ENCODE measurements at places on chromosomes 5 and 9.
A peak's percentile ranks its signal among the peaks of the same experiment; 100 is the strongest.

- no peak for DNase-seq
Measured at GRCh38 chr5:10600626-10601245, 36.9 kb downstream of the ANKRD33B start.

DNA sequence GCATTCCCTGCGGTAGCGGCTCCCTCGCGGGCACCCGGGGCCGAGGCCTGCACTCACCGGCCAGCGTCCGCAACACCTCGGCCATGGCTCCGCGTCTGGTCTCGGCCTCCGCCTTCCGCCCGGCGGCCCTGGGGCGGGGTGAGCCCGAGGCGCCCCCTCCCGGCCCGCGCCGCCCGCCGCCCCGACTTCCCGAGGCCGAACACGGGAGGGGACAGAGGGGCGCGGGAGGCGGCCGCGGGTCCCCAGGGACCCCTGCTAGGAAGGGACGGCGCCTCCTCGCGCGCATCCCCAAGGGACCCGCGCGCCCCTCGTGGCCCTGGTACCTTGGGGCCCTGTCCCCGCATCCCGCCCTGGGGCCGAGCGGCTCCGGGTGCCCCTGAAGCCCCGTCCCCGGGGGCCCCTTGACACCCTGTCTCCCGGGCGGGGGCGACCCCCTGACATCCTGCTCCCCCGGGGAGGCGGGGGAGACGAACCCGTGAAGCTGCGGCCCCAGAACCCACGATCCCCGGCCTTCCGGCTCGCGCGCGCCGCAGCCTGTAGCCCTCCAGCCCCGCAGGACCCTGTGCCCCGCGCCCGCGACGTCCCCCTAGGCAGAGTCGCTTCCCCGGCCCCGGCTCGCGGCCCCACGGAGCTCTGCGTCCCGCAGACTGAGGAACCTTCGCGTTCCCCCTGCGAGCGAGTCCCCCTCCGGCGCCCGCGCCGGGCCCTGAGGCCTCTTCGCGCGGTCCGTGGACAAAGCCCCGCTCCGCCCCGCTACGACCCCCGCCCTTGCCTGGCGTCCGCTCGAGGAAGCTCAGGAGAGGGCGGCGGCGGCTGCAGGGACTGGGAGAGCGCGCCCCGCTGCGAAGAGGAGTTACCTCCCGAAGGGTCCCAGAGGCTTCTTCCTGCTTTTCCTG lies at the start of gene ABO:
ABO (minus strand) TSS at position 97 of the 896 bp plus-strand sequence.
- no peak for DNase-seq

DNA sequence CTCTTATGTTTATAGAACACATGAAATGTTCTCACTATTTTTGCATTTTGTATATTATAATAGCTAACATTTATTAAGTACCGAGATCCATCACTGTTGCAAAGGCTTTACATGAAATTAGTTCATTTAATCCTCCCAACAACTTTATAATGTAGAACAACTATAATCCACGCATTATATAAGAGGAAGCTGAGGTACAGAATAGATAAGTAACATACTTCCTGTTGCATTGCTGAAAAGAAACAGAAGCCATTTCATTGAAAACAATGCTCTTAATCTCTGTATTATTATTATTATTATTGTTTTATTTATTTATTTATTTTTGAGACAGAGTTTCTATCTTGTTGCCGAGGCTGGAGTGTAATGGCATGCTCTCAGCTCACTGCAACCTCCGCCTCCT lies 7.9 kb upstream of the INSYN2B start:
- DNase-seq = no peak

DNA sequence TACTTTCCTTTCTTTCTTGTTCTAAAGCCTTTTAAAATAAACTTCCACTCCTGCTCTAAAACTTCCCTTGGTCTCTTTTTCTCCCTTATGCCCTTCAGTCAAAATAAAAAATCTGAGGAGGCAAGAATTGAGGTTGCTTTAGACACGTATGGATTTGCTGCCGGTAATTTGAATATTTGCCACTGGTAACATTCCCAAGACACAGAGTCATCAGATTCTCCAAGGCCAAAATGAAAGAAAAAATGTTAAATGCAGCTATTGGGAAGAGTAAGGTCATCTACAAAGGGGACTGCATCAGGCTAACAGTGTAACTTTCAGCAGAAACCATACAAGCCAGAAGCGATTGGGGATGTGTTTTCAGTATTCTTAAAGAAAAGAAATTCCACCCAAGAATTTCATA lies 311.1 kb downstream of the CDH18 start:
- no peak for DNase-seq

DNA sequence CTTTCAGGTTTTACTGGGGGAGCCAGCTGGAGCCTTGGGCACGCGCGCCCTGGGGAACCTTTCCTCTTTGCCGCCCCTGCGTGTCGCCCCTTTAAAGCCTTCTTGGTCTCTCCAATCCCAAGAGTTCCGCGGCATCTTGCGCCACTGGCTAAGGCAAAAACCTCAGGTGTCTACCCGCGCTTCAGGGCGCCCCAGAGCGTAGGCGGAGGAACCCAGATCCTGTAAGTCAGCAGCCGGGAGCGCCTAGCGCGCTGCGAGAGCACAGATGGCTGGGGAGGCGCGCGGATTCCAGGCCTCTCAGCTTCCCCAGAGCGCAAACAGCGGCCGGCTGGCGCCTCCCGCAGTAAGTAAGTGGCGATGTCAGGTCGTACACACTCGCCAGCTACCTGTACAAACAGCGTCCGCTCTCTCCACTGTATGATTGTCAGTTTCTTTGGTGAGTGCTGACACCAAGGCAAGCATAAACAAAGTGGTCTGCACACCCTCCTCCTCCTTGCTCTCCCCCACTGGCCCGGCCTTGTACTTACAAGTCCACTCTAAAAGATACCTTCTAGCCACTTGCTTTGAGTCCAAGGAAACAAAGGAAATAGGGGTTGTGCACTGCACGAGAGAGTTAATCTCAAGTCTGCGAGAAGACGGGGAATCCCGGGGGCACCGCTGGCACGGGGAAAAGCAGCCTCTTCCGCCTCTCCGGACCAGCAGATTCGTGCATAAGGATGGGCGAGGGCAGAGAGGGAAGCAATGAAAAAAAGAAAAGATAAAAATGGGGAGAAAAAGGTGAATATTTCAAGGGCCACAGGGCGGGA lies 2.9 kb downstream of the HTR1A start:
- DNase-seq = peak; percentile 3

DNA sequence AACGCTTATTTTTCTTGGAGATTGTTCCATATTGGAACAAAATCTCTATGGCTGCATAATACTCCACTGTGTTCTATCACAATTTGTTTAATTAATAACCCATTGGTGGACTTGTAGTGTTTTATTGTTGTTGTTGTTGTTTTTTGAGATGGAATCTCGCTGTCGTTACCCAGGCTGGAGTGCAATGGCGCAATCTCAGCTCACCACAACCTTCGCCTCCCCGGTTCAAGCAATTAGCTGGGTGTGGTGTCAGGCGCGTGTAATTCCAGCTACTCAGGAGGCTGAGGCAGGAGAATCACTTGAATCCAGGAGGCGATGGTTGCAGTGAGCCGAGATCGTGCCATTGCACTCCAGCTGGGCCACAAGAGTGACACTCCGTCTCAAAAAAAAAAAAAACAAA lies 38.7 kb downstream of the SPRY4 start:
- no peak for DNase-seq

DNA sequence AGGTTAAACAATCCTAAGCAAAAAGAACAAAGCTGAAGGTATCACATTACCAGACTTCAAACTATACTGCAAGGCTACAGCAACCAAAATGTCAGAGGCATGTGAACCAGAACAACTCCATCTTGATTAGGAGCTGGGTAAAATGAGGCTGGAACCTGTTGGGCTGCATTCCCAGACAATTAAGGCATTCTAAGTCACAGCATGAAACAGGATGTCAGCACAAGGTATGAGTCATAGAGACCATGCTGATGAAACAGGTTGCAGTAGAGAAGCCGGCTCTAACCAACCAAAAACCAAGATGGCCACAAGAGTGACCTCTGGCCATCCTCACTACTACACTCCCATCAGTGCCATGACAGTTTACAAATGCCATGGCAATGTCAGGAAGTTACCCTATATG lies 252.0 kb downstream of the RASEF start:
- peak; percentile 19 for DNase-seq

GRCh38 chr9:115943431-115944165 lies 210.0 kb upstream of the PAPPA start:
- peak; percentile 4 for DNase-seq

GRCh38 chr9:68966496-68966944 lies 47.4 kb downstream of the PRKACG start:
- no peak for DNase-seq

GRCh38 chr5:37773809-37774208 lies 66.0 kb downstream of the GDNF start:
- no peak for DNase-seq

GRCh38 chr5:91025449-91025848 lies 357.7 kb downstream of the ARRDC3 start:
- no peak for DNase-seq

- DNase-seq = no peak
Measured at GRCh38 chr5:141598391-141599345, 20.1 kb downstream of the DIAPH1 start.

DNA sequence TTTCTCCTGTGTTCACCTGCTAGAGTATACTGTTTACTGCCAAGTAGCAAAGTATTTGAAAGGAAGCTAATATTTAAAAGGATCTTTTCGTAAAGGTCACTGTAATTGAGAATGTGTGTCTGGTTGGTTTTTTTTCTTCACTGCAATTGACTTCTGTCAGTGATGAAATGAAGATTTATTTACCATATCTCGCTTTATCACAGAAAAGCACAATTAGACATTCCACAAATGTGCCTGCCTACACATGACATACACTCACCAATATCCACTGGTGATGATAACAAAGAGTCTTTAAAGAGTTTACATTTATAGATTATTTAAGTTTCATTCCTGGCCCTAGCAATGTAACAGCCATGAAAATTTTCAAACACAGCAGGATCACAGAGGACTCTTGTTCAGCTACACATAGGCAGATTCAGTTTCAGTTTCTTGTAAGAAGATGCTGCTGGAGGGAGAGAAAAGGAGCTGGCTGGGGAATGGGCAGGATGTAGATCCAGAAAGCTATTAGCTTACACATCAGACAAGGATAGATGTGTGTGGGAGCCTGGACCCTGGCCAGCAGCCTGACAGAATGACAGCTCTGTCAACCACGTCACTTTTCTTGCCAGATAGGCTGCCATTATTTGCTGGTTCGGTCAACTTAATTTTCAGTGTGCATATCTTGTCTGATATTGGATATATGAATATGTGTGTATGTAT lies 104.0 kb downstream of the GDNF start:
- DNase-seq = peak; percentile 94

DNA sequence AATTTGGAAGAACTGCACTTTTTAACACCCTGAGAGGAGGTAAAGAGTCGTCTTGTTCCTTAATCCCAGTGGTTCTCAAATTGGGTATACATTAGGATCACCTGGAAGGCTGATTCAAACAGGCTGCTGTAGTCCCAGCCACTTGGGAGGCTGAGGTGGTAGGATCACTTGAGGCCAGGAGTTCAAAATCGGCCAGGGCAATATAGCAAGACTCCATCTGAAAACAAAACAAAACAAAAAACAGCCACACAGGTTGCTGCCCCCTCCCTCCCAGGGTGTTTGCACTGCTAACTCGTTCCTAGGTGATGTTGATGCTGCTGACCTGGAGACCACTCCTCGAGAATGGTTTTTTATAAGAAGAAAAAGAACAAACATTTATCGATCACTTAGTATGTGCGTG lies 1.5 kb upstream of the TBC1D9B start:
- no peak for DNase-seq

DNA sequence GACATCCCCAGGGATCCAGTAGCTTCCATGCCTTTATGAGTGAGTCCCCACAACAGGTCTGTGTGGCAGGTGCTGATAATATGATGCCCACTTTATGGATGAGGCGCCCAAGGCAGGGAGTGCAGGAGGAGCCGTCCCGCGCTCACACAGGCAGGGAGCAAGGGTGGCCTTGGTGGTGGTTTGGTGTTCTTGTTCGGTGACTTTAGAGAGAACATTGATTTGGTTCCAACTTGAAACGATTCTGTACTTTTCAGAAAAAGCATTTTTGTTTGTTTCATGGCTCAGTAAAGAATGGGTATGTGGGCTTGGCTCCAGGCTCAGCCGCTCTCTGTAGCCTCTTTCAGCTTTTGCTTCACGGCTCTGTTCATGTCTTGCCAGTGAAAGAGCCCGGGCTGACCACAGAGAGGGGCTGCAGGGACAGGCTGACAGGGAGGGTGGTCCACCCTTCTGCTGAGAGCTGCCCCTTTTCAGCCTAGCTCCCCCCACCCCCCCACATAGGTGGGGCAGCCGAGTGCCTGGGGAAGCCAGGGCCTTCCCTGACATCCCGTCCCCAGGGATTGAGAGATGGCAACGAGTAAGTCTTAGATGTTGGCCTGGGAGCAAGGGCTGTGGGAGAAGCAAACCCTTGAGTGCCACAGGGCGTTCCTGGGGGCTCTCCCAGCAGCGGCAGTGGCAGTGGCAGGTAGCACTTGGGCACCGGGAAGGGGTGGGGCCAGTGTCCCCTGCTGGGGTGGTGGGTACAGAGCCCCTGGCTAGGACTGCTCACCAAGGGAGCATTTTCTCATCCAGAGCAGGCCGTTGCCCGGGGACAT lies 28.0 kb downstream of the NCS1 start:
- no peak for DNase-seq

DNA sequence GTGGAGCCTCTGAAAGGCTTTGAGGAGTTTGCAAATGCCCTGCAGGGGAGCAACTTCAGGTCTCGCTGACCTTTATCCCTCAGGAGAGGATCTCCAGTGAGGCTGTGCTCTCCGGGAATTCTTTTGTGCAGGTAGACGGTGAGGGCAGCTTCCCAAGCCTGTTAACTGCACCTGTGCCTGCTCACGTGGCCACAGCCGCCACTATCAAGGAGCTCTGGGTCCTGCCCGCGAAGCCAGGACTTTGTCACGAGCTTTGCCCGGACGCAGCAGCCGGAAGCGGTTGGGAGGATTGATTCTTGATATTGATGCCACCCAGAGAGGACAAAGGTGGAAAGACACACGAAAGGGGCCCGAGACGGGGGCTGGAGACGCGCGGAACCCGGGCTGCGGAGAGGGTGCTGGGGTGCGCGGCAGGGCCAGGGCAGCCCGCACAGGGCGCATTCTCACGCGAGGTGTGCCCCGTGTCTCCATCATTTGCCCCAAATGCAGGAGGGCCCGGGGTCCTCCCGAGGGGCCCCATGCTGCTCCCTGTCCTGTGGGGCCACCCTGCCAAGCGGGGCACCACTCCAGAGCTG lies 18.2 kb downstream of the SLC9A3 start:
- DNase-seq = no peak

- no peak for DNase-seq
Measured at GRCh38 chr5:34604119-34604675, 51.9 kb upstream of the RAI14 start.

- peak; percentile 99 for DNase-seq
Measured at GRCh38 chr5:57692582-57693487, 210.2 kb upstream of the ACTBL2 start.
